Activated CD8-positive, alpha-beta T cell treated with anti-CD3 and anti-CD28 coated beads, Interleukin-2, amount 10 ng/mL, durations not matched to agents 7 days and 5 days (primary cell): ENCODE measurements at places on chromosomes 4 and X. TPM values are rescaled to one million over a fixed set of nuclear protein-coding genes. Genes with fewer than 3 reads are reported as not detected.

- no peak overlapping the region for H3K4me3 ChIP-seq
- peaks cover 1% of the 10 kb centered on the region for H3K27me3 ChIP-seq
- no peaks in the 10 kb centered on the region for H3K36me3 ChIP-seq
- no peak for DNase-seq
- peaks cover 30% of the 10 kb centered on the region for H3K4me1 ChIP-seq
Observed at GRCh38 chr4:68369142-68369805, 19.4 kb upstream of the YTHDC1 start.

DNA sequence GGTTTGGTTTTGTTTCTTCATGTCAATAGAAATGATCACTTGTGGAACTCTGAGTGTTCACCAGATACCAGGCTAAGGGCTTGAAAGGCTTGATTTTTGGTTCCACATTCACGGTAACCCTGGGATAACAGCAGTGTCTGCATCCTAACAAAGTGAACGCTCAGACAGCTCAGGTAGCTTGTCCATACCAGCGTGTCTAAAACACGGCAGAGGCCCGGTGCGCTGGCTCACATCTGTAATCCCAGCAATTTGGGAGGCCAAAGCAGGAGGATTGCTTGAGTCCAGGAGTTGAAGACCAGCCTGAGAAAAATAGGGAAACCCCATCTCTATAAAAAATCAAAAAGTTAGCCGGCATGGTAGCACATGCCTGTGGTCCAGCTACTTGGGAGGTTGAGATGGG is 49.0 kb downstream of the HTRA3 start:
- no peak overlapping the region for H3K27ac ChIP-seq
- peaks cover 2% of the 10 kb centered on the region for H3K27me3 ChIP-seq
- no peak overlapping the region for H3K4me3 ChIP-seq
- H3K36me3 ChIP-seq, result no peaks in the 10 kb centered on the region
- H3K4me1 ChIP-seq, result no peaks in the 10 kb centered on the region
- DNase-seq, result no peak

- H3K27me3 ChIP-seq, result no peaks in the 10 kb centered on the region
- DNase-seq, result peak; percentile 65
- H3K4me1 ChIP-seq, result peaks cover 23% of the 10 kb centered on the region
- peak overlapping the region; percentile 95 for H3K4me3 ChIP-seq
- H3K27ac ChIP-seq, result peak overlapping the region; percentile 99
Observed at GRCh38 chrX:12975991-12976558, 1.2 kb downstream of the TMSB4X start.

- H3K4me1 ChIP-seq, result no peaks in the 10 kb centered on the region
- no peaks in the 10 kb centered on the region for H3K36me3 ChIP-seq
- no peak overlapping the region for H3K4me3 ChIP-seq
- DNase-seq, result no peak
Observed at GRCh38 chr4:149951152-149951900, 126.9 kb upstream of the DCLK2 start.

DNA sequence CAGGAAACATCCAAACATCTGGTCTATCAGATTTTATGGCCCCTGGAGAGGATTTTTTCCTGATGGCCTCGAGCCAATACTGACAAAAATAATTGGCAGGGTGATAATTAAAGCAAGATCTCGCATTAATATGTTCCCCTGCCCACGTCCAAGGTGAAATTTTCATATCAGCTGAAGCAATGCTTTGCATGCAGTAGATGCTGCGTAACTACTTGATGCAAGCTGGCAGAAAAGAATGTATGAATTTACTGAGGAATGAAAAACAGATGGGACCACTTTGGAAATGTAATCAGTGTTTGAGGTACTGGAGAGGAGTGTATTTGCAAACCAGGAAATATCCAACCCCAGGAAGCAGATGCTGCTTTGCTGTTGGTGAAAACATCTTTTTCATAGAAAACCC is 36.8 kb upstream of the REST start:
- no peaks in the 10 kb centered on the region for H3K27me3 ChIP-seq
- H3K4me1 ChIP-seq, result peaks cover 9% of the 10 kb centered on the region
- H3K36me3 ChIP-seq, result no peaks in the 10 kb centered on the region
- H3K27ac ChIP-seq, result no peak overlapping the region

- H3K36me3 ChIP-seq, result peaks cover 40% of the 10 kb centered on the region
- H3K27me3 ChIP-seq, result no peaks in the 10 kb centered on the region
- DNase-seq, result no peak
- no peak overlapping the region for H3K4me3 ChIP-seq
- H3K4me1 ChIP-seq, result peaks cover 3% of the 10 kb centered on the region
- no peak overlapping the region for H3K27ac ChIP-seq
Observed at GRCh38 chrX:118593407-118593806, 97.8 kb downstream of the DOCK11 start.

DNA sequence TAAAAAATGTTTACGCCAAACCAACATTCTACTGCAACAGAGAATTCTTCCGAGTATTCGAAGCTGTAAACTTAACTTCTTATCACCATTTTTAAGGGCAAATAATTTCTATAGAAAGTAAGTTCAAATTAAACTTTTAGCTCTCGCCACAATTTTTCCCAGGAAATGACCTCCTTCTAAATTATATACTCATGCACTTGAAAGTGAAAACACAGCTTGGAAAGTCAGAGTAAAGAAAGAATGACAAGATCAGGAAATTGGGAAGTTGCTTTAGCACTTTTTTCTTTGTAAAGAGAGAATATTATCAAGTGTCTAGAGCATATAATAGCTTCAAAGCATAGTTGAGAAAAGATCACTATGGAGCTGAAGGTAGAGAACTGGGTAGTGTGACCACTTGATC is 1.2 kb downstream of the CYBB start:
- no peaks in the 10 kb centered on the region for H3K27me3 ChIP-seq
- peaks cover 3% of the 10 kb centered on the region for H3K36me3 ChIP-seq
- DNase-seq, result no peak

Gene ATP6AP1
- 41.5 TPM for total RNA-seq

Gene COL4A6
- total RNA-seq, result not detected

Gene XPNPEP2
- 1.7 TPM for total RNA-seq
